Cardiac muscle cell (in vitro differentiated cells and primary cell): ENCODE measurements at places on chromosomes 1 and 21.
A peak's percentile ranks its signal among the peaks of the same experiment; 100 is the strongest.

GRCh38 chr1:110198746-110199145 lies 11.4 kb upstream of the KCNC4 start:
- no peak for DNase-seq

GRCh38 chr1:223338811-223339746 lies 24.9 kb downstream of the SUSD4 start:
- no peak for DNase-seq

DNA sequence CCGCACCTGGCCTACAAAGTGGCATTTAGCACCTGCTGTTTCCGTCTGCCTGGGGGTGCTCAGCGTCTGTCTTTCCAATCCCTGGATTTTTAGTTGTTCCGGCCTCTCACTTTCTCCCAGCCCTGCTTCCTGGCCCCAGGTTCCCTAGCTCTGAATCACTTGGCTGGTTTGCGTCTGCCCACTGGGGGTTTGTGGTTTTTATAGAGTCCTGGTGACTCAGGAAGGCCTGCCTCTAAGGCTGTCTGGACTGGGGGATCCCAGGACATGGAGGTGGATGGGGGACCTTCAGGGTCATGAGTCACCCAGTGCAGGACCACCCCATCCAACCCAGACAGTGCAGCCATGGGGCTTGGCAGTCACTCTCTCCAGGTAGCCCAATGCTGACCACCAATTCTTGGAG lies 53.5 kb downstream of the MRPL37 start:
- peak; percentile 85 for DNase-seq

GRCh38 chr1:79663916-79664315 lies 657.4 kb upstream of the ADGRL4 start:
- DNase-seq = no peak

DNA sequence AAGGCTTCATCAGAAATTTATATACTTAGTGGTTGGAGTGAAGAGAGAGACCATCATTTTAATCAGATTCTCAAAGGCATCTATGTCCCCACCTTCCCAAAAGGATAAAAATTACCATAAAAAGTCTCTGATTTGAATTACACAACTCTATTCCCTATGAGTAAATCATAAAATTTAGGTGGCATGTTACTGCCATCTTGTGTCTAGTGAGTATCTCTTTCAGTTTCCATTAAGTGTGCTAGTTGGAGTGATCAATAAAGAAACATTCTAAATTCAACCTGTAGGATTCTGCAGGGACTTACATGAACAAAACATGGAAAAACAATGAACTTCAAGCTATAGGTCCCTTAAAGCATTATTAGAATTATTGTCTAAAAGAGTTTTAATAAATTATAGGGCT lies 655.4 kb downstream of the LTN1 start:
- DNase-seq = peak; percentile 82

- no peak for DNase-seq
These were observed 38.4 kb downstream of the STPG1 start for GRCh38 chr1:24374891-24375786.

DNA sequence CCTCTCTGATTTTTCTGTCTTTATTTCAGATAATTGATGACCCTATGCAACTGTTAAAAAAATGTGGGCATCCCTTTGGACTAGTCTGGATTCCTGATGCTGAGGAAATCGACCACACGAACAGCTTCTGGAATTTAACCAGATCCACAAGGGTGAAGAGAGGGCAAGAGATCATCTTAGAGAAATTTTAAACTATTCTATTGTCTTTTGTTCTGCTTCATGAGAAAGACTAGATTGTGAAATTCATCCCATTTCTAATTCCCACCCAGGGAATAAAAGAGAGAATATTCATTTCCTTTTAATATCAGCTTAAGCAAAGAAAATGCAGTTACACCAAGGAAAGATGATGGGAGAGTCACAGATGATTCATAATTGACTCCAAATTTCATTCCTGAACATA lies 71.8 kb downstream of the DUSP10 start:
- DNase-seq = peak; percentile 32

DNA sequence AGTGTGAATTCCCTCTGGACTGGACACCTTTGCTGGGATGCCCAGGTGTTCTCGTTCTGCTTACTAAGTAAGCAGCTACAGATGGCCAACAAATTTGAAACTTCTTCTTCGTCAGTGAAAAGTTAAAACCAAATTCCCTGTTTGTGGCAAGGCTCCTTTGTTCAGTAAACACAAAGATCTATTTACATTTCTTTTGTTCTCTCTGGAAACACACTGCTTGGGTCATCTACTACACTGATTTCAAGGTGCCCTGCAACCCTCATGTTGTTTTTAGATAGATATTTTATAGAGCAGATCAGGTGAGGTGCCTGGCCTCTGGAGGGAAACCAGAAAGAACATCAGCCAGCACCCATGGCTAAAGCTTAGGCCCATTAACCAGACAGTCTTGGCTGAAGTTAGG lies 157.2 kb upstream of the UBE2U start:
- no peak for DNase-seq

DNA sequence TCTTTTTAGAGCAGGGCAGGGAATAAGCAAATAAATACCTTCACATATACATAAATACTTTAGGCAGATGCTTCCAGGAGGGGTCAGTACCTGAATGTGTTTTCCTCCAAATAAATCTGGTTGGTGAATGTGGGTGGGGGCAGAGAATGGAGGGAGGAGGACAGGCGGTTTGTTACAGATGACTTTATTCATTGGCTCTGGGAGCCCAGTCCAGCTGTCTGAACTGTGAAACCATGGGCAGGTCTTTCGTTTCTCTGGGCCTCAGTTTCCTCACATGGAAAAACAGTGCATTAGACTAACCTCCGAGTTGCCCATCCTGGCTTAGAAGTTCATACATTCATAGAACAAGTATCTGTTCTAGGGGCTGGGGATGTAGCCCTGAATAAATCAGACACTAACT lies 124.6 kb downstream of the IER5 start:
- no peak for DNase-seq

- DNase-seq = no peak
These were observed 96.7 kb downstream of the ESRRG start for GRCh38 chr1:216626394-216627067.
